ENCODE measurements at places on chromosomes 6 and 20.

DNA sequence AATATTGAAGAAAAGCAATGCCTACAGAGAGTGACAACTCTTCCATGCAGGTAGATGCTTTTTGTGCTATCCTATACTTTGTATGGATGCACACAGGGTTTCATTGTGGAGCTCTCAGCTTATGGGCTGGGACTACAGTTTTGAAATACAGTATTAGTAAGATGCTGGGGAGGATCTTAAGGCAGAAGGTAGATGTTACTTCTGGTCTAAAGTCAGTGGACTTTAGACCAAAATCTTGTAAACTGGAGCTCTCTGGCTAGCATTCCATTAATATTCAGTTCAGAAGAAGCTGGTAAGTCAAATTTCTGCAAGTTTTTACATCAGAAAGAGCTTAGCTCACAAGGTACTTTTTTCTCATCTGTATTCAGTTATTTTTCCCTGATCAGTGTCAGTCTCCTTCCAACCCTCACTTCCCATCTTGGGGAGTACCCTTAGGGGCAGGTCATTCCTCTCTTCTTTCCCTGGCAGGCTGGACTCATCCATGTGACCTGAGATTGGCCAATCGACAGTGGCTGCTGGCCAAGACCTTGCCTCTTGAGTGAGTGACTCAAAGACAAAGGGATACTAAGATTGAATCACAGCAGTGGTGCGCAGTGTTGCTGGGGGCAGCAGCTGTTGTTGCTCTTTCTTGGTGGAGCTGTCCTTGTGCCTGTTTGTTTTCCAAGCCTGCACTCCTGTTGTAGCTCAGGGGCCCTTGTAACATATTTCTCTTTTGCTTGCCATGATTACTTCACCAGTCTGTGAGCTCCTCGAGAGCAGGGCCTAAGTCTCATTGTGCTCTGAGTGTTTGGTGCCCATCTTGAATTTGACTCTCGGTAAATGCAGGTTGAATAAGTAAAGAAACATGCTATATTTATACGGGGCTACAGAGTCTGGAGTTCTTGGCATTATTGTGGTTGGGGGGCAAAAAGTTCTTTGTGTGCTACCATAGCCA, 2.8 kb upstream of the PHF20 start:
- no peak for DNase-seq

DNA sequence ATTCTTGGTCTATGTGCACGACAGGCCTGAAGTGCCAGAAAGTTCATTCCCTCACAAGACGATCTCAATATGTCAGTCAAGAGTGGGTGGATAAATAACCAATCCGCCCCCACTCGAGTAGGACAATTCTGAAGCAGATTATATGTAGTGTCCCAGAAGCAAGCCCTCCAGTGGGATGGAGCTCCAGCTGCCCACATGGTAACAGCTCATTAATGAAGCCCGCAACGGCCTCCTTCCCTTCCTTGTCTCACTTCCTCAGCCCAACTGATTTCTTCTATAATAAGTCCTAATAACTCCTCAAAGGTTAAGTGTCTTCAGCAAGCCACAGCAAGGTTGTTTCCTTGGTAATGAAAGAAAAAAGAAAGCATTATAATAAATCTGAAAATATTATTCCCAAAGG, 82.1 kb upstream of the F13A1 start:
- no peak for DNase-seq

GRCh38 chr6:44012078-44012493, 115.2 kb downstream of the MRPL14 start:
- DNase-seq, result no peak

- no peak for DNase-seq
These were observed 101.9 kb downstream of the LIN28B start for GRCh38 chr6:105058846-105059245.

DNA sequence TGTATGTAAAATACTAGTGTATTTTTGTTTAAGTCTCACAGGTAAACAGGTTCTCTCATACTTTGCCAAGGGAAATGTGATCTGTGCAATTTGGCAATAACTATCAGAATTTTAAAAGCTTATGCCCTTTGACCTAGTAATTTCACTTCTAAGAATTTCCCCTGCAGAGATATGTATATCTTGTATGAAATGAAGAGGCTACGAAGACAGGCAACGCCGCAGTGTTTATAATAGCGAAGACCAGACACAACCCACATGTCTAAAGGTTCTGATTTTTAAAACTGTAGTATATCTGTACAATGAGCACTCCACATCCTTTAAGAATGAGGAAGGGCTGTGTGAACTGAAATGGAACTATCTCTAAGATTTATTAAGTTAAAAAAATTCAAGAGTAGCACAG, 7.5 kb downstream of the TRAF3IP2 start:
- DNase-seq, result no peak

Measured in dermis microvascular lymphatic vessel endothelial cell (primary cell).